T follicular helper cell (primary cell): ENCODE measurements at places on chromosomes 4 and X.

DNA sequence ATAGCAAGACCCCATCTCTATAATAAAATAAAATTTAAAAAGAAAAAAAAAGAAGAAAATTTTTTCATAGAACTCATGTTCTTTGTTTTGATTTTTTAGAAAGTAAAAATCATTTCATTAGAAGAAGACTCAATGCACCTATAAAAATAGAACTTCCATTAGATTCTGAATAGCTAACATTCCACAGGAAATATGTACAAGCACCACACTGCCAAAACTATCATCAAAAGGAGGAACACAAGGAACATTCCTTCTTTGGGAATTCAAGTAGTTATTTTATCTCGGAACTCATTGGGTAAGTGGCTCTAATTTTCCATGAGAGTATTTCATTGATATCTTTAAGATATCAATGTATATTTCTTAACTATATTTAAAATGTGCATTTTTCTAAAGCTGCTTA is 157.6 kb downstream of the CAMK2D start:
- DNase-seq = no peak

GRCh38 chrX:15769300-15769954 is 20.9 kb upstream of the ZRSR2 start:
- DNase-seq = no peak

DNA sequence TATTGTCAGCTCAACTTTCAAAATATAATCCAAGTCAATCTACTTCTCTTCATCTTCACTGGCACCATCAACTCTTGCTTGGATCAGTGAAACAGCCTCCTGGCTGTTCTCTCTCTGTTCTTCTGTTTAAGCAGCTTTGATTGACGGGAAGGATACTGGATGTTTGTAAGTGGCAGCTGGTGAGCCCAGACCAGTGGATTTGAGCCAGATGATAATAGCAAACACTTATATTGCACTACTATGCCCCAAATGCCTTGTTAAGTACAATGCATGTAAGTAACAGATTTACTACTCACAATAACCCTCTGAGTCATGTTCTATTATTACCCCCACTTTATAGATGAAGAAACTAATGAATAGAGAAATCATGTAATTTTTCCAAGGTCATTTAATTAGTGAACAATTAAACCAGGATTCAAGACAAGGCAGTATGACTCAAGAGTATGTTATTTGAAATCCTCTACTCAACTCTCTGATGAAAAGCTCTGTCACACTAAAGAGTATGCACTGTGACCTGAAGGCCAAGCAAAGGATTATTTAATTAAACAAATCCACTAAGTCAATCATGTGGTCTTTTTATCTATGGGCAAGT is 44.8 kb downstream of the SPANXN3 start:
- no peak for DNase-seq

GRCh38 chr4:6825403-6825802 is 42.9 kb downstream of the KIAA0232 start:
- DNase-seq = no peak

- DNase-seq = no peak
These were observed 99.5 kb downstream of the ADGRA3 start for GRCh38 chr4:22416403-22416802.

GRCh38 chr4:107993969-107994368 is 4.3 kb downstream of the HADH start:
- DNase-seq = no peak

- no peak for DNase-seq
These were observed 119.7 kb downstream of the IL1RAPL1 start for GRCh38 chrX:28706964-28707363.

- no peak for DNase-seq
These were observed 3.2 kb downstream of the CASP3 start for GRCh38 chr4:184645904-184646610.

GRCh38 chrX:2425286-2426071 is 75.3 kb downstream of the DHRSX start:
- DNase-seq = no peak

DNA sequence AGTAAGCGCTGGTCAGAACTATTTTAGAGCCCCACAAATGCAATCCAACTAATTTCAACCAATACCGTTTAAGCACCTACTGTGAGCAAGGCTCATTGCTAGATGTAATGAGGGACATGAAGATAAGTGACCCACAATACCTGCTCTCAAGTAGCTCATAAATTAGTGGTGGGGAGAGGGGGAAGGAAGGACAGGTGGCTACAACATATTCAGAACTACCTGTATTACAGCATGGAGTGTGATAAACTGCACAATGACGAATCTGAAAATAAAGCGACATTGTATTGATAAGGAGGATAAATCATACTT is 311.6 kb upstream of the DIAPH2 start:
- DNase-seq = no peak

GRCh38 chr4:38728631-38729141 is 54.1 kb downstream of the TLR10 start:
- no peak for DNase-seq

DNA sequence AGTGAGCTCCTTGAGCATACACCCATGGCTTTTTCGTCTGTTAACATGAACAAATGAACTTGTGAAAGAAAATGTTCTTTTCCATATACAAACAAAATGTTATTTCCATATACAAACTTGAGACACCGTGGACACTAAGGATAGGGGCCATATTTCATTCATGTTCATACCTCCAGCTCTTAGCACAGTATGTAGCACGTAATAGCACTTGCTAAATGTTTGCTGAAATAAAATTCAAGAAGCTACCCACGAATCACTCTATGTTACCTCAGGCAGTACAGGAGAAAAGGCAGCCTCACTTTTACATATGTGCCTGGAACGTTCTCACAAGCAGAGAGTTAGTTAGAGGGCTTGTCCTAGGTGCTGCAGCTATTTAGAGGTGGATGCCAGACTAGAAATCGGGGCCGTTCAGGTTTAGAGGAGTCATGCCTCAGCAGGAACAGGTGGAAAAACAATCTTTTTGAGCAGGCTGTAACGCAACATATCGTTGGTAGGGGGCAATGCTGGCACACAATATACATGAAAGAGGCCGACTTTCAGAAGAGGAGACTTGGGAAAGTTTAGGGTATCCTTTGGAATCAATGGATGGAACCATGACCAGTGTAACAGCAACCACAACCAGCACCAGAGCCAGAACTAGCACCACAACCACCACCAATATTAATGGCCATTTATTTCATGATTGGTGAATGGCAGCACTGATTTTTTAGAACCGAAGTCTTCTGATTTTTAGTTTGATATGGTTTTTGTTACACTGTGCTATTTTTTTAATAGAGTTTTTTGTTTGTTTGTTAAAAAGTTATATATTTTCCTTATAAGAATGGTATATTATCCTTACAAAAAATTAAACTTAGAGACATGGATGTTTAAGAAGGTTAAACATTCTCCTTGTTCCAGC is 14.8 kb upstream of the PAQR3 start:
- DNase-seq = no peak

GRCh38 chrX:40552768-40553167 is 28.0 kb upstream of the ATP6AP2 start:
- no peak for DNase-seq

DNA sequence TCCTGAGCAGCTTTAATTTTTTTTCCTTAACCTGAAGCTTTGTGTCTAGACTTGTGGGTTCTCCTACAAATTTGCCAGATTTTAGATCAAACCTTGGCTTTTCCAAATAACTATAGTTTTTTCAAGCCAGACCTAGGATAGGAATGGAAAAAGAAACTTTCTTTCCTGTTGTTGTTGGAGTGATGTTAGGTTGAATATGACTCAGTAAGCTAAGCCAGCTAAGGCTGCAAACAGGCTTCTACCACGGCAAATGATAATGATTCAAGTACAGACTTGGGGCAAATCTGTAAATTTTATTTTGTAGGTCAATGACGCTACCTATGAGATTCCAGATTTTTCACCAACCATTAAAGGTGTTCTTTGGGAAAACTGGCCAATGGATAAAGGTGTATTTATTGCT is 45.6 kb downstream of the WDR19 start:
- DNase-seq = no peak

- DNase-seq = no peak
These were observed 152.7 kb downstream of the FHIP1A start for GRCh38 chr4:151561551-151562256.

DNA sequence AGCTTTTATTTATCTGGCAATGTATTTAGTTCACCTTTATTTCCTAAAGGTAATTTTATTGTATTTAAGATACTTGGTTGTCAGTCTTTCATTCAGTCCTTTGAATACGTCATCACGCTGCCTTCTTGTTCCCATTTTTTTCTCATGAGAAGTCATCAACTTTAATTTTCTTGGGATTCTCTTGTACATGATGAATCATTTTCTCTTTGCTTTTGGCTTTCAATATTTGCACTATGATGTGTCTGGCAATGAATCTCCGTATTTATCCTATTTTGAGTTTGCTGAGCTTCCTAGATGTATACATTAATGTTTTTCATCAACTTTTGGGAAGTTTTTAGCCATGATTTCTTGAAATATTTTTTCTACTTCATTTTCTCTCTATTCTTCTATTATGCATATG is 28.4 kb downstream of the CLDN2 start:
- no peak for DNase-seq

DNA sequence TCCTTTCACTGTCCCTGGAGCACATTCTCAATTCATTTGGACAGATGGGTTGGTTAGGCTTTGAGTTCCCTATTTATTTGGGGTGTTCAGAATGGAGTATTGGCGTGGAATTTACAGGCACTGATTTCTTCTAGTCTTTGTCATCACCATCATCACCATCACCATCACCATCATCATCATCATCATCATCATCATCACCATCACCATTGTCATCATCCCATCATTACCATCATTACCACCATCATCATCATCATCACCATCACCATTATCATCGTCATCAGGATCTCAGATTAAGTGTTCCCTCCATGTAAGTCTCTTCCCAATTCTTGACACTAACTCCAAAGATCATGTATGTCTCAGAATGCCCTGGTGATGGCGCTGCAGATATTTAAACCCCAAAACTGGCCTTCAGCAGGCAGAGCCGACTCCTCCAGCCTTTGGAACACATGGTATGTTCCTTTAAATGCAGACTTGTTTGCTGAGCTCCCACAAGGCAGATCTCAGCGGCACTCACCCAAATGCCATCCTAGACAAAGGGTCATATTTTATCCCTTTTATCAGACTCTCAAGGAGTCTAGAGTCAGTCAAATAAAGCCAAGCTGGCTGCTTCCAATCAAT is 19.8 kb upstream of the FAM9A start:
- DNase-seq = no peak
